ENCODE measurements at places on chromosomes 1 and 21.
A peak's percentile ranks its signal among the peaks of the same experiment; 100 is the strongest.

DNA sequence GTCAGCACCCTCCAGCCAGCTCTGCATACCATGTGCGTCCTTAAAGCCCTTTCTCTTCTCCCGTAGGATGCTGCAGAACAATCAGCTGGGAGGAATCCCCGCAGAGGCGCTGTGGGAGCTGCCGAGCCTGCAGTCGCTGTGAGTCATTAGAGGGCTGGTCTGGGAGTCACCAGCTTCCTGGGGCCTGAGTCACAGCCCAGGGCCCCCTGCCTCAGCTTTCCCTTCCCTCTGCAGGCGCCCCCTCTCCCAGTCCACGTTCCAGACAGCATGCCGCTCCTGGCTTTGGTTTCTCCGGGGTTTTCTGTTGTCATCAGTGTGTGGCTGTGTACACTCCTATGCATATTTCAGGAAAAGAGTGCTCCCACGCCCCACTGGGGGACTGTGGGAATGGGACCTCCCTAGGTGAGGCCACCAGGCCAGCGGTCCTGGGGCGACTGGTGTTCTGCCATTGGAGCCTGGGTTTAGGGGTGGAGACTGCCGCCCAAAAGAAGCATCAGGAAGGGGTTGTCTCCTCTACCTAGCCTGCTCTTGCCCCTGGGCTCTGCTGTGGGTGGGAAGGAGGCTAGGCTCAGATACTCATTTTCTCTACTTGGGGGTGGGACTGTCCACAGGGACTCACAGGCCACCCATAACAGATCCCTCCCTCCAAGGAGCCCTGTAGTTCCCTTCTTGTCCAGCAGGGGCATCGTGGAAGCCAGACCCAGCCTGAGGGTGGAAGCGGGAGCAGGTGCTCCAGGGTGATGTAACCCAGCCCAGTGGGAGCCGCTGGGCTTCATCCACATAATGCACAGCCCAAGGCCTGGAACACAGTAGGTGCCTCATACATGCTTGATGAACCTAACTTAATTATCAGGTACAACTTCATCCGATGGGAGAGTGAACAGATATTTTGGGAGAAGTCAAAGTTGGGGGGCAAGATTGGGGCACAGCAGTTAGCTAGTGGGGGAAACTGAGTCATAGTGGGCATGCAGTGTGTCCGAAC, 42.5 kb downstream of the LGR6 start:
- DNase-seq: peak; percentile 59

- no peak for DNase-seq
Observed at GRCh38 chr1:229344937-229345684, 2.3 kb upstream of the CCSAP start.

- no peak for DNase-seq
Observed at GRCh38 chr1:248791010-248791409, 34.7 kb downstream of the SH3BP5L start.

DNA sequence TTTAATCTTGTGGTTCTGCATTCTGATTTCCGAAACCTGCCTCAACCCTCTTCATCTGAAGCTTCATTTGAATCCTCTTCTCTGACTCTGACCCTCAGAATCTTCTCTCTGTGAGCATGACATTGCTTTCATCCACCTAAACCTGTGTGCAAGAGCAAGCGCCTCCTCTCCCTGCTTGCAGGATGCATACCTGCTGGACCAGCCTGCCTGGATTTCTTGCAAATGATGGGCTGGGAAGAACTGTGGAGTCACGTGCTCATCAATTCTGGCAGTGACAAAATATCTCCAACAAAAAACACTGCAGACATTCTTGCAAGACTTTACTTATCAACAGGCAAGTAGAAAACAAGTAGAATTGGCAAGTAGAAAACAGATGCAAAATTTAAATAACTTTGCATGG, 20.8 kb upstream of the SLC35F3 start:
- no peak for DNase-seq

GRCh38 chr21:37710546-37711285, 205.5 kb downstream of the KCNJ6 start:
- DNase-seq: no peak

GRCh38 chr1:98405581-98406074, 255.9 kb upstream of the SNX7 start:
- DNase-seq: peak; percentile 5

DNA sequence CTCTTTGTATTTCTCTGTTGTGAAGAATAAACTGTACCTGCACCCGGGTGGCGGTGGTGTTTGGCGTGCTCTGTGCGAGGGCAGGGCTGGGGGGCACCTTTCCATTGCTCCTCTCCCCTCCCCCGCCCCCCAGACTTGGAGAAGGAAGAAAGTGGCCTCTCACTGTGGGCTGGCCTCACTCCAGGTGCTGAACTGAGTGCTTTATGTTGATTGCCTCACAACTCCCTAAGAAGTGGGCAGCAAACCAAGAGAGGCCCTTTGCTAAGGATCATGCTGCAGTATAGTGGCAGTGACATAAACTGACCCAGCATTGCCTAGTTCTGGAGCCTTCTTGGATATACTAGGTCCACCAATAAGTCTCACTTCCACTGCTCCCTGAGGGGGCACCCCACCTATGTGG, 20.2 kb downstream of the A3GALT2 start:
- DNase-seq: no peak

DNA sequence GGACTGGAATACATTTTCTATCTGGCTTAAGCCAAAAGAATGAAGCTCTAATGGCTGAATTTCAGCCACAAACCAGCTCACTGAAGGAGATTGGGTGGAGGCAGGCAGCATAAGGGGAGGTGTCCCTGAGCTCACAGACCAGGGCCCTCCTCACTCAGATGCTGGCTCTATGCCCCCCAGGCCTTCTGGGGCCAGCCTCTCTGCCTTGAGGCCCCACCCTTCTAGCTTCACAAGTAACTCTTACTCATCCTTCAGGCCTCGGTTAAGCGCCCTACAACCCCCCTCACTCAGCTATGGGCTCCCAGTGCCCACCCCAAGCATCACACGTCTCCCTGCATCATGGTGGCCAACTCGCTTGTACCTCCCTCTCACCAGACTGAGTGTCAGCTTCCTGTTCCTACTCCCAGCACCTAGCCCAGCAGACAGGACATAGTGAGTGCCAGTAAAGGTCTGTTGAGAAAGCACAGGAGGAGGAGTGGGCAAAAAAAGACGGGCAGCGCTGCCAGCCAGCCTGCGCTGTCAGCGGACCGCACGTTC, 40.8 kb upstream of the GPR157 start:
- DNase-seq: no peak

GRCh38 chr1:94486990-94487389, 54.6 kb downstream of the F3 start:
- no peak for DNase-seq

- DNase-seq: no peak
Observed at GRCh38 chr21:34819357-34819999, 150.7 kb downstream of the CLIC6 start.

DNA sequence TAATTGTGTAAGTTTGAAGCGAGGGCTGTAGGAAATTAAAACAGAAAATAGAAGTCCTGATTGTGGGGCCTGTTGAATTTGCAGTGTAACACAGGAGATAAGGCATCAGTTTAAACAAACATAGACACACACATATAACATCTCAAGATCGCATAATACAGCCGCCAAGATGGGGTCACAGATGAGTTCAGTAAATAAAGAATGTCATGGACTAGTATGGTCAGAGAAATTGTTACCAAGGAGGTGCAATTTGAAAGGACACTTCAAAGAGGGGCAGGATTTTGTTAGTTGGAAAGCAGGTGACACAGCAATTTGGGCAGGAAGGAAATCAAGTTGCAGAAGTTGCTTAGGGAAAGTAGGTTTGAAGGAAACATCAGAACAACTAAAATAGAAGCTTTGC, 450.0 kb downstream of the USP25 start:
- no peak for DNase-seq

- peak; percentile 36 for DNase-seq
Observed at GRCh38 chr1:21651214-21652042, 17.7 kb downstream of the RAP1GAP start.

DNA sequence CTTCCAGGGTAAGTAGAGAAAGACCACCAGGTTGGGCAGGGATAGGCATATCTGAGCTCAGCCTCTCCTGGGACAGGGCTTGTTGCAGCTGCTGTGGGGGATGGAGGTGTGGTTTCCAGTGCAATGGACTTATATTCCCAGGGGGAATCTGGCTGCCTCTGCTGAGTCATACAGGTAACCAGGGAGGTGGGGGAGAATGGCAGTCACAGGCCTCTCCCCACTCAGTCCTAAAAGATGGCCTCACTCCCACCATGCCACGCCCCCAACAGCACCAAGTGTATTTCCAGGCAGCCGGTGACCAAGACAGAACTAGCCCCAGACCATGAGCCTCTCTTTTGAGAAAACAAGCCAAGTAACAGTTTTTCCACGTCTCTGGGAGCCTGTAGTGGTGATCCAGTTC, 1240.7 kb downstream of the BRINP3 start:
- DNase-seq: no peak

DNA sequence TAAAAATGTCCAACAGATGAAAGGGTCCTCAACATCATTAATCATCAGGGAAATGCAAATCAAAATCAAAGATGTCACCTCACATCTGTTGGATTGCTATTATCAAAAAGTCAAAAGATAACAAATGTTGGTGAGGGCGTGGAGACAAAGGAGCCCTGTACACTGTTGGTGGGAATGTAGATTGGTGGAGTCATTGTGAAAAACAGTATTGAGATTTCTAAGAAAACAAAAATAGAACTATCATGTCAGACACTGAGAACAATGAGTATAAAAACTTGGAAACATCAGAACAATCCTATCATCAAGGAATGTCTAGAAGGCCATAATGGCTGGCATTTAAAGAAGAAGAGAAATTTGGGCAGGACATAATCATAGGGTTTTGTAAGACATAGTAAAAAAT, 209.2 kb upstream of the PTGFR start:
- DNase-seq: no peak

DNA sequence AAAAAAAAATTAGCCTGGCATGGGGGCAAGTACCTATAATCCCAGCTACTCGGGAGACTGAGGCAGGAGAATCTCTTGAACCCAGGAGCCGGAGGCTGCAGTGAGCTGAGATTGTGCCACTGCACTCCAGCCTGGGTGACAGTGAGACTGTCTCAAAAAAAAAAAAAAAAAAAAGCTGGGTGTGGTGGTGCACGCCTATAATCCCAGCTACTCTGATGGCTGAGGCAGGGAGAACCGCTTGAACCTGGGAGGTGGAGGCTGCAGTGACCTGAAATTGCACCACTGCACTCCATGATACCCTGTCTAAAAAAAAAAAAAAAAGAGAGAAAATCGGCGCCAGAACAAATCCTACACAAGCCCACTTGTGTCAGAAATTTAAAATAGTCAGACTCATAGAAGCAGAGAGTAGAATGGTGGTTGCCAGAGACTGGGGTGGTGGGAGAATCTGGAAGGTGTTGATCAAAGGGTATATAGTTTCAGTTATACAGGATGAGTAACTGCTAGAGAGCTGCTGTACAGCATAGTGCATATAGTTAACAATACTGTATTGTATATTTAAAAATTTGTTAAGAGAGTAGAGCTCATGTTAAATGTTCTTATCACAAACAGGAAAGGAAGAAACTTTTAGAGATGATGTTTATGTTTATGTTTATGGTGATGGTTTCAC, 9.6 kb downstream of the DIP2A start:
- no peak for DNase-seq

GRCh38 chr1:184624051-184624450, 130.6 kb downstream of the EDEM3 start:
- DNase-seq: no peak

- DNase-seq: no peak
Observed at GRCh38 chr21:46469275-46469674, 10.6 kb downstream of the DIP2A start.

- DNase-seq: peak; percentile 37
Observed at GRCh38 chr1:203512848-203513584, 19.1 kb downstream of the OPTC start.

DNA sequence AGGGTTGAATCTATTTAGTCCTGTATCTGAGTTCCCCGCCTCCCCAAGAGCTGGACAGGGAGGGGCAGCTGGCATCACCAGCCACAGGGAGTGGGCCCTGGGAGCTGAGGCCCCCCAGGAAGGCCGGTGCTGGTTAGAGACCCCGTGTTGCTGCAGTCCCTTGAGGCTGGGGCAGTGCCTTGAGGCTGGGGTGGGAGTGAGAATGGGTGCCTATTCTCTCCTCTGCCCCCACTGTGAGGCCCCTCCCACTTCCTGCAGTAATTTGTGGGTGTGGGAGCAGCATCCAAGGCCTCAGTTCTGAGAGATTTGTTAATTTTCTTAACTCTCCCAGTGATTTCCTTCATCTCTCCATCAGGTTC, 2.5 kb upstream of the TRAPPC3 start:
- peak; percentile 64 for DNase-seq

- DNase-seq: no peak
Observed at GRCh38 chr1:200336101-200336845, 73.6 kb downstream of the ZNF281 start.

GRCh38 chr1:100304227-100304626, 38.2 kb downstream of the RTCA start:
- DNase-seq: no peak

DNA sequence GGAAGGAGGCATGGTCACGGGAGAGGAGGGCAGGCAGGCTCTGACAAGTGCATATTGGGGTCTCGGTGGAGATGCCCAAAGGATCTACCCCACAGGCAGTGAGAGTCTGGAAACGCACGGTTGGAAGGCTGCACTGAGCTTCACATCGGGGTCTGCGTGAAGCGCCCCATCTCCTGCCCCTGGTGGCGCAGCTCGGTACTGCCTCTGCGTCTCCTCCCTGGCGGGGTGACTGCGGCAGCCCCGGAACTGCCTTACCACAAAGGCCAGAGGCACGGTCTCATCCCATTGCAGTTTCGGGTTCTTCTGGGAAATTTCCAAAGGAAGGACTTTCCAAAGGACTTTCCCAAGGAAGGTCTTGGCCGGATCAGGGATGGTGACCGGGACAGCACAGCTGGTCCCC, 69.2 kb upstream of the AJAP1 start:
- DNase-seq: peak; percentile 3

GRCh38 chr1:6701437-6702153, at the start of gene DNAJC11:
Gene DNAJC11, minus strand, starts transcription at chr1:6701816. Its CDS starts 16 bp downstream, at chr1:6701800.
- DNase-seq: peak; percentile 92

- DNase-seq: no peak
Observed at GRCh38 chr1:31410871-31411270, 2.1 kb upstream of the SERINC2 start.

- DNase-seq: peak; percentile 76
Observed at GRCh38 chr1:24586970-24587820, 31.3 kb downstream of the NCMAP start.

- no peak for DNase-seq
Observed at GRCh38 chr1:202662081-202662480, 48.2 kb downstream of the SYT2 start.

DNA sequence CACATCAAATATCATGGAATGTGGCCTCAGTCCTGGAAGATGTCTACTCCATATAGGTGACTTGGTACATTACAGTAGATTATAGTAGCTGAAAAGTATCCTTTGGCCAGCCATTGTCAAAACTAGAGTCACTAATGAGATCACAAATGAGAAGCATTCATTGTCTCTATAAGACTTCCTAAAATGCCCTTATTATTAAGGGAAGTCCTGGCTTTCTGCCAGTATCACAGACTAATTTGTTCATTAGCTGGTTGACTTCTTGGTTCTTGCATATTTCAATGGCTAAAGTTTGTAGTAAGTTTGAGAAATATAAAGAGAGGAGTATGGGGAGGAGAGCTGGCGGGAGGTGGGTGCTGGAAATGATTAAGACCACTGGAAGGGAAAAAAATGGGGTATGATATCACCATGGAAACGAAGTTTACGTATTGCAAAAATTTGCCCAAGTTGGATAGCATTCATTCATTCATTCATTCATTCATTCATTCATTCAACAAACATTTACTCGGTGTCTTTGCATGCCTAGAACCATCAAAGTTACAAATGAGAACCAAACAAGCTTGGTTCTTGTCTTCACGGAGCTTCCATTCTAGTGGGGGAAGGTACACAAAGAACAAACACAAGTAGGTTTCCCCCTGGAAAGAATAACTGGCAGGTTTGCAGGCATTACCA, 11.7 kb upstream of the B3GALNT2 start:
- DNase-seq: no peak

- no peak for DNase-seq
Observed at GRCh38 chr1:30639881-30640452, 83.4 kb downstream of the MATN1 start.
